MG63 (cell line): ENCODE measurements at places on chromosomes 12 and 14.
A peak's percentile ranks its signal among the peaks of the same experiment; 100 is the strongest.

DNA sequence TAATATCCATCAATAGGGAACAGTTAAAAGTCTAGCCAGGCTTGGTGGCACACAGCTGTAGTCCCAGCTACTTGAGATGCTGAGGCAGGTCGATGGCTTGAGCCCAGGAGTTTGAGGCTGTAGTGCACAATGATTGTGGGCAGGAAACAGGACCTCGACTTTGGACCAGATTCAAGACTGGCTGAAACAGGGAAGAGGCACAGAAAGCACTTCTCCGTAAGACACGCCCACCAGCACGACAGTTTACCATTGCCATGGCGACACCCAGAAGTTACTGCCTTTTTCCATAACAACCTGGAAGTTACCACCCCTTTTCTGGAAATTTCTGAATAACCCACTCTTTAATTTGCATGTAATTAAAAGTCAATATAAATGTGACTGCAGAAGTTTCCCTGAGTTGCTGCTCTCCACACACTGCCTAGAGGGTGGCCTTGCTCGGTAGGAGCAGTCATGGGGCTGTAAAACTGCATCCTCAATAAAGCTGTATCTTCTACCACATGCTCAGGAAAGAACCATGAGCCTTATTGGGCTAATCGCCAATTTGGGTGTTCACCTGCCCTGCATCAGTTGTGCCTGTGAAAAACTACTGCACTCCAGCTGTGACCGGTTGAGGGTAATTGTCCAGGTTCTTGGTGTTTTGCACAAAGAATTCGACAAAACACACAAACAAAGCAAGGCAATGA, 4.6 kb upstream of the LRRC23 start:
- DNase-seq, result peak; percentile 48

DNA sequence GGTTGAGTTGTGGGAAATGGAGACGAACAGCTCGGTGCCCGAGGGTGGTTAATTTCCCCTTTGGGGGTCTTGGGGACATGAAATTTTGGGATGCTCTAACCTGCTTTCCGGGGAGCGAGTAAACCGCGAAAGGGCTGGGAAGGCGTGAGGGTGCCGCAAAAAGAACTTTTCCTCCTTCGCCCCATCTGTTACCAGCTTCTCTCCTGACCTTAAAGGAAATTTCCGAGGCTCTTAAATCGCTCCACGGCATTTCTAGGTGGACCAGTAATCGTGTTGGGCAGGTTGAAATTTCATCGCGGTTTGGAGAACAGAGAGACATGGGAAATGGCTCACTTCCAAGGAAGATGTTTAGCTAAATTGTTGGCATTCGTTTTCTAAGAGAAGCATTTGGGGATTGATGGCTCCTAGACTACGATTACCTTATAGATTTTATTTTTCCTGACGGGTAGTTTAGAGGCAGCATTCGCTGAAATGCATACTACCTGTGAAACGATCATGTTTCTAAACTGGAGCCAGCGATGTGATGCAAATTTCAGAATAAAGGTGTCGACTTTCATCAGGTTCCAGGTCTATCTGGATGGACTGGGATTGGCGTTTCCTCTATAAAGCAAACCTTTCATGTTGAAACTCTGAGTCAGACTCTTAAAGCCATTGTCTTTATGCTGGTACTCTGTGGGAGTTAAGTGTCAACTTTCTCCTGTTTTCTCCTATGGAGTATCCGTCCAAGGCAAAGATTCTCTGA, 414.5 kb downstream of the PCNX1 start:
- peak; percentile 1 for DNase-seq

- no peak for DNase-seq
These were observed 19.4 kb upstream of the LRRC9 start for GRCh38 chr14:59900556-59900955.

DNA sequence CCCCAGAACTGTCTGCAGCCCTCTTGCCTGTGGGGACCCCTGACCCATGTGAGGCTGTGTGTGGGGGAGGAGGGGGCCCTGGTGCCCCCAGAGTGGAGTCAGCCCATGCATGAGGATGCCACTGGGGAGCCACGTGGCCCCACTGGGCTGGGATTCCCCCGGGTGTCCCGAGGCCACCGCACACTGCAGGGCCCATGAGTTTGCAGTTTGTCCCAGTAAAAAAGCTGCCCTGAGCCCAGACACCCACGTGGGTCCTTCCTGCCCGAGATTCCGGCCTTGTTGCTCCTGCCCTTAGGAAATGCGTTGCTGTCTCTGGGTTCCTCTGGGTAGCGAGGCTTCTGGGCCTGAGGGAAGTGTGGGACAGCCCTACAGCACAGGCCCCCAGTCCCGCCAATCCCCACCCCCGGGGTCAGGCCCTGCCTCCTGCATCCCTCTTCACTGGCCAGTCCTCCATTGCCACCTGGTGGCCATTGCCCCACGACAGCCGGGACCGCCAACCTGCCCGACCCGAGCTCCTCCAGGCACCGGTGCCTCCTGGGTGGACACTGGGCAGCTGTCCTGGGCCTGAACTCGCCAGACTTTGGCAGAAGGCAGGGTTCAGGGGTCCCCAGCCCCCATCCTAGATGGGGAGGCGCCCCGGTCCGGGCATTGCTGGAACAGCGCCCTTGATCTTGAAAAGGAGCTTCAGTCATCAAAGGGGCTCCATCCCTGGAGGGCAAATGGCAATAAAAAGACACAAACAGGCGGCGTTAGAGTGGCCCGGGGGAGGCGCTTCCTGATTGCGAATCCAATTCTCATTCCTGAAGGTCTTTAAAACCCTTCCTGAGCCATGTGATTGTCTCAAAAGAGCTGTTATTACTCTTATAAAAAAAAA, 15.6 kb upstream of the C14orf180 start:
- peak; percentile 69 for DNase-seq

- DNase-seq, result no peak
These were observed 33.8 kb upstream of the GPATCH2L start for GRCh38 chr14:76117789-76118484.

DNA sequence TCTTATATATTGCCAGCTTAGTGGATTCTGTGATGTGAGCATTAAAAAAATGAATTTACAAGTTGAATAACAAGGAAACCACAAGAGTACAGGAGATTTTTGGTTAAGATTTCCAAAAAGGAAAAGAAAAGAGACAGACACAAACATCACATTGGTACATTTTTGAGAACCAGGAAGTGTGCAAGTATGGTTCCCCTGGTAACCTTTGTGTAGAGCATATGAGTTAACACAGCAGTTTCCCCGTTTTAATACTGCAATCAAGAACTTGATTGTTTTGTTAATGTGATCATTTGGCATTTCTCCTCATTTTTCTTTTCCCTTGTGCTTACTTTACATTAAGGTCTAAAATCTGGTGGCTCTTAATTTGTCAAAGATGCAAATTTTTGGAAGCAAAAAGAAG, 490.4 kb upstream of the ATP2B1 start:
- no peak for DNase-seq

- no peak for DNase-seq
These were observed 209.3 kb downstream of the TMEM132C start for GRCh38 chr12:128476266-128476665.

DNA sequence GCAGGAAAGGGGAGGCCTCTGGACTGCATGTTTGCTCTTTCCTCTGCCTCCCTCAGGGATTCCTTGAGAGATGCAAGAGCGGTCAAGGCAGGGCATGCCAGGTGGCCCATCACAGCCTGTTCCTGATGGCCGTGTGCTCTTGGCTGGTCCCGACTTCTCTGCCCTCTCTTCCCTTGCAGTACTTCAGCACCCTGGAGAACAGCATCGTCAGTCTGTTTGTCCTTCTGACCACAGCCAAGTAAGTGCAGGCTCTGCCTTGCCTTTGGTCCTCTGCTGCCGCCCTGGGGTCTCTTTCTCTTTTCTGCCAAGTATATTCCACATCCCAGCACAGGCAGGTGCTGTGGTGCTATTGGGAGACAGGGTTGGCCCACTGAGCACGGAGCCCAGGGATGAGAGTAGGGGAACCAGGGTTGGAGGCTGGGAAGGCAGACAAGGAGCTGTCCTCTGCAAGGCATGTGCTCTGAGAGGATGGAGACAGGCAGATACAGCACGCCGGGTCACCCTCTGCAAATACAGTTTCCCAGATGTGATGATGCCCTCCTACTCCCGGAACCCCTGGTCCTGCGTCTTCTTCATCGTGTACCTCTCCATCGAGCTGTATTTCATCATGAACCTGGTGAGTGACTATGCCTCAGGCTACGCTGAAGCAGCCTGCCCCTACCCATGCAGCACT, 51.9 kb downstream of the TPCN1 start:
- DNase-seq, result no peak

DNA sequence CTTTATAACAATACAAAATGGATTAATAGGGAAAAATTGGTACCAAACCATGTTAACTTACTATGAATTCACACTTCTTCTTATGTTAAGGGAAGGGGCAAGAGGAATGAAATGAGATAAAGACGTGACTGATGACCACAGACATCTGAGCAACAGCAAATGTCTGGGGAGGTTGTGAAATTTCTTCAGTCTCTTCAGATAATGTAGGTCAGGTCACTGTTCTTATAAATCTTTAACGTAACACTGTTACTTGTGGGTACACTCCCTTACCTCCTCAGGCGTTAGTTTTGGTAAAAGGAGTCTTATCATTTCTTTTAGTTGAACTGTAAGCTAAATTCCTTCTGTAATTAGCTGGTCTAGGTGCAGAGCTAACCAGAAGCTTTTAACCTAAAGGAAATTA, 405.0 kb upstream of the LRFN5 start:
- no peak for DNase-seq

- DNase-seq, result no peak
These were observed 17.2 kb downstream of the ZBTB42 start for GRCh38 chr14:104817930-104818713.

DNA sequence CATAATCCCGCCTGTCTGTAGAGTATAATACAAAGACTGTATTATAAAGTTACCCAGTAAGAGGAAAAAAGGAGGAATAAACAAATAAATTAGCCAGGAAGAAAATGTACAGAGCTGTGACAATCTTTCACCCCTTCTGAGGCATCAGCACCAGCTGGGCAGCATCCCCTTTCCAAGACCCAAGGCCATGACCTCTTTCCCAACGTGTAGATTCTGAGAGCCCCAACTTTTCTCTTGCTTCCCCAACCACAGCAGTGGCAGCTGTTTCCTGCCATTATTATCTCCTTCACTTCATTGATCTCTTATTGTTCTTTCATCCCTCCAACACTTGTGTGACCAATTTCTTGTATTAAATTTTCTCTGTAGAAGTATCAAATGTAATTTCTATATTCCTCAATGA, 101.6 kb downstream of the BBS10 start:
- DNase-seq, result no peak

DNA sequence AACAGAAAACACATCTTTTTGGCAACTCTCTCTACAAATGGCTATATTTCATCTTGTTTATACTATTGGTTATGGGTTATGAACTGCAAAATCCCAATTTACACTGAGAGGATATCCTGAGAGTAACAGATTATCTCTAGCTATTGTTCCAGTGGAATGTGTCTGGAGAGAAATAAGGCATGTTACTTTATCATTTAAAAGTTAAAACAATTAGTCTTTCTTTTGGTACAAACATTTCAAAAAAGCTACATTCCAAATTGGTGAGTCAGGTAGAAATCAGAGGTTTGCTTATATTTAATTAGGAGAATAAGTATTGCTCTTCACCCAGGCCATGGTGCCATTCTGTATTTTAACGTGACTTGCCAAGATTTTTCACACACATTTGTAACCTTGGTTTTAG, 411.6 kb downstream of the CCER1 start:
- DNase-seq, result no peak
